Femur (tissue), 1 donor: ENCODE measurements at places on chromosomes 4 and X.

- no peak for DNase-seq
Measured at GRCh38 chrX:101774340-101774739, 114.7 kb upstream of the ARMCX2 start.

GRCh38 chr4:95830651-95831050 lies 9.2 kb upstream of the PDHA2 start:
- DNase-seq = no peak

DNA sequence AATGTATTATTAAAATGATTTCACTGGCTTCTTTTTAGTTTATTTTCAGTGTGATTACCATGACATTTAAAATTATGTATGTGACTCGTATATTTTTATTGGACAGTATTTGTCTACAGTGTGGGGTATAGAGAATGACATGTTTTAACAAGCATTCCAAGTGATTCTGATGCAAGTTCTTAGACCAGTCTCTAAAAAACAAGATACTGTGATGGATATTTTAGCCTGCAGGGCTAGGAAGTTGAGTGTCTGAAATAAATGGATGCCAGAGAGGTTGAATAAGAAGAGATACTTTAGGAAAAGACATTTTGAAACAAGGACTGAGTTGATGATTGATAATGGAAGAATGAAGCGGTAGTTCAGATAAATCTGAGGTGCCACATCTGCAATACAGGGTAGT lies 3.5 kb upstream of the MAD2L1 start:
- DNase-seq = no peak

DNA sequence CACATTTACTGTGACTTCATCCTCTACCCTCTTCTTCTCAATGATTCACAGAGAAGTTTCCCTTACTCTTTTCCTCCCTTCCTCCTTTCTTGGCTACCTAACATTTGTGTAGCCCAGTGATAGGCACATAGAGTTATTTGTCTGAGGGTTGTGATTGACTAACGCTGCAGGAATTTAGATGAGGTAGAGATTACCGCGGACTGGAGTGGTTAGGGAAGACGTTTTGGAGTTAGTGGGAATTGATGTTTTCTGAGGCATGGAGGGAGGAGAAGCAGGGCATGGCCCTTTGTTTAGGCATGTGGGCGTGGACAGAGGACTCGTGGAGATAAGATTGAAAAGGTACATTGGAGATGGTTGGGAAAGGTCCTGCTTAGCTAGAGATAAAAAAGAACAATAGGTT lies 246.7 kb downstream of the GPAT3 start:
- no peak for DNase-seq

DNA sequence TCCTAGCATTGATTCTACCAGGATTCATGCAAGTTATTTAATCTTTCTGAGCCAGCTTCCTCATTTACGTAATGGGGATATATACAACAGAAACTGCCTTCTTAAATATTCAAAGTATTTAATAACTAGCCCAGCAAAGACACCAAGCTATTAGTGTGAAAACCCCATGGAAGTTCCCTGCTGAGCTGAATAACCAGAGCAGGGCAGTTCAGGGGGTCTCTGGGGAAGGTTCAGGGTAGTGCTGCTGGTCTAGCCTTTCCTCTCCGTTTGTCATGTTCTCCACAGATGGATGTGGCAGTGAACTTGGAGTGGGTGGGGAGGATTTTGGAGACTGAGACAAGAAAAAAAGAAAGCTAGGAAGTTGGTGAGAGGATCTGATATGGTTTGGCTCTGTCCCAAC lies 240.8 kb upstream of the TAPT1 start:
- DNase-seq = no peak

DNA sequence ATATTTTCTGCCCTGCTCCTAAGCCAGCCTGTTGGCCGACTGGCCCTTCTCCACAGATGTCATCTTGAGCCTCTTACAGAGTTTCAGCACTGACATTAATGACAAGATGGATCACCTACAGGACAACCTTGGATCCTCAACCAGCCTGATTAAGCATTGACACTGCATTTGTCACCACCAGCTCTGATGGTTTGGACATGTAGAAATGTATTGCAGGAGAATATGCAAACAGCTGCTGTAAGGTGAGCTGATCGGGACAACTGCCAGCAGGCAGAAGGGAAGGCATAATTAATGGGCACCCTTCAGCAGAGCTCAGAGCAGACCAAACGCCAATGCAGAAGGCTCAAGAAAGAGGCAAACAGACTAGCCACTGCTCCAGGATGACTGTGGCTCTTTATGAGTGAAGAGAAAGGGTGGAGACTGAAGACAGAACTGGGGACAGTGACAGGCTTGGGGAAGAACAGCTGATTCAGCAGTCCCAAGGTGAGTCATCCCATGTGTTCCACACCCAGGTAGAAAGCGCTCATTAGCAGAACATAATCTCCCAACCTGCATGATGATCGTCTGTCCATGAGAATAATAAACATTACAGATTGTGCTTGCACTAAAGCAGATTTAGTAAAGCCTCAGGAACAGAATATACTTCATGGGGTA lies 6.7 kb downstream of the CORIN start:
- peak; percentile 37 for DNase-seq

DNA sequence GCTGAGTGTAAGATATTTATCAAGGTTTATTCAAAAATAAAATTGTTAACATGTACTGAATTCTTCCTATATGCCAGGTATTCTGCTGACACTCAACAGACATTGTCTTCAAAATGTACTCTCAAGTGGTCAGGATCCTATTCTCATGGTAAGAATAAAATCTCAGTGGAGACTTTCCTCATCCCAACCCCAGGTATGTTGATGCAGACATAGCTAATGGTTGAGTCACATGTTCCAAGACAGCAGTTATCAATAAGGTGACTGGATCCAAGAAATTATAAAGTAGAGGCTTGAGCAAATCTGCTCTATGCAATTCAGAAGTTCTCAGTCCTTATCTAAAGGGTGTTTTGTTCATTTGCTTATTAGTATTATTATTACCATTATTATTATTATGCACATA lies 115.2 kb upstream of the GABRA2 start:
- no peak for DNase-seq

- DNase-seq = no peak
Measured at GRCh38 chr4:166399021-166399420, 526.0 kb downstream of the TLL1 start.
